Esophagus muscularis mucosa (tissue), 4 donors: ENCODE measurements at places on chromosomes 1 and 21. TPM values are rescaled to one million over a fixed set of nuclear protein-coding genes. Genes with fewer than 3 reads are reported as not detected.

GRCh38 chr1:46011121-46011695 lies 121.2 kb downstream of the PIK3R3 start:
- H3K4me1 ChIP-seq, result no peaks in the 10 kb centered on the region
- H3K27me3 ChIP-seq, result no peaks in the 10 kb centered on the region
- H3K27ac ChIP-seq, result no peak overlapping the region
- peaks cover 67% of the 10 kb centered on the region for H3K36me3 ChIP-seq

DNA sequence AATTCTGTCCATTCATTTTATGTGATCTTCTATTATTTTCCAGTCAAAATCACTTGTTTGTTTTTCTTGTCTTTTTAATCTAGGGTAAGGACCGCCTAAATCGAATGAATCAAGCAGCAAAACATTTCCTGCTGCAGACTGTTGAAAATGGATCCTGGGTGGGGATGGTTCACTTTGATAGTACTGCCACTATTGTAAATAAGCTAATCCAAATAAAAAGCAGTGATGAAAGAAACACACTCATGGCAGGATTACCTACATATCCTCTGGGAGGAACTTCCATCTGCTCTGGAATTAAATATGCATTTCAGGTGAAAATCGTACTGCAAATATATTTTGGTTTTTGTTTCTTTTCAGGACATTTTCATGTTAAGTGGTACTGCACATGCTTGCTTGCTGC lies 20.5 kb downstream of the CLCA4 start:
- no peak overlapping the region for H3K4me3 ChIP-seq
- H3K27me3 ChIP-seq, result peaks cover 6% of the 10 kb centered on the region
- no peak for DNase-seq
- H3K36me3 ChIP-seq, result no peaks in the 10 kb centered on the region
- no peaks in the 10 kb centered on the region for H3K4me1 ChIP-seq

DNA sequence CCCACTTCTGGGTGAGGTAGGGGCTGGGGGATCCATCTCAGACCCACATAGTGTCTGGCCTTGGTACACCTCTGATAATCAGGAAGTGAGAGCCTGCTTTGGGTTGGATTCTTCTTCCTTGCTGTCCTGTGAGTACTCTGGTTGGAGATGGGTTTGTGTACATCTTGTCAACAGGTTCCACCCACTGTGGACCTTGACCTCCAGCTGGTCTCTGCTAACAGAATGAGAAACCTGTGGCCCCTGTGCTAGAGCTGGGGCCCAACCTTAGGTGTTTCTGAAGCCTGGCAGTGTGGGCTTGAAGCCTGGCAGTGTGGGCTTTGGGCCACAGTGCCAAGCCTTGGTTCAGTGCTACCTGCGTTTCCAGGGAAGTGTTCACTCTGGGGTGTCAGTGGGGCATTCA lies 2.6 kb downstream of the ZBTB48 start:
- peaks cover 43% of the 10 kb centered on the region for H3K4me1 ChIP-seq
- H3K36me3 ChIP-seq, result peaks cover 4% of the 10 kb centered on the region
- H3K4me3 ChIP-seq, result no peak overlapping the region
- DNase-seq, result no peak

TNNT2 gene
- 0.83 TPM for total RNA-seq
